ENCODE measurements at places on chromosomes 1 and 21.
A peak's percentile ranks its signal among the peaks of the same experiment; 100 is the strongest.

DNA sequence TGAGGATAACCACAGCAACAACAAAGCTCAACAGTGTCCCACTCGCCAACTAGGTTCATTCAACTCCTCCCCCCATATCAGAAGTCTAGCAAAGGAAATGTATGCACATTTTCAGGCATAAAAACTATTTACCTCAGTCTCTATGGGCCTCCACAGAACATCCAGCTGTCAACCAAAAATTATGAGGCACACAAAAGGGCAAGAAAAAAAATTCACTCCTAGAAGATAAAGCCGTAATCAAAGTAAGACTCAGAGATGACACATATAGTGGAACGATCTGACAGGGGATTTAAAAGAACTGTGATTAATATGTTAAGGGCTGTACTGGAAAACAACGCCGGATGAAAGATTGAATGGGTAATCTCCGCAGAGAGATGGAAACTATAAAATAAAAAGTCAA, 158.7 kb downstream of the NTPCR start:
- no peak for DNase-seq

DNA sequence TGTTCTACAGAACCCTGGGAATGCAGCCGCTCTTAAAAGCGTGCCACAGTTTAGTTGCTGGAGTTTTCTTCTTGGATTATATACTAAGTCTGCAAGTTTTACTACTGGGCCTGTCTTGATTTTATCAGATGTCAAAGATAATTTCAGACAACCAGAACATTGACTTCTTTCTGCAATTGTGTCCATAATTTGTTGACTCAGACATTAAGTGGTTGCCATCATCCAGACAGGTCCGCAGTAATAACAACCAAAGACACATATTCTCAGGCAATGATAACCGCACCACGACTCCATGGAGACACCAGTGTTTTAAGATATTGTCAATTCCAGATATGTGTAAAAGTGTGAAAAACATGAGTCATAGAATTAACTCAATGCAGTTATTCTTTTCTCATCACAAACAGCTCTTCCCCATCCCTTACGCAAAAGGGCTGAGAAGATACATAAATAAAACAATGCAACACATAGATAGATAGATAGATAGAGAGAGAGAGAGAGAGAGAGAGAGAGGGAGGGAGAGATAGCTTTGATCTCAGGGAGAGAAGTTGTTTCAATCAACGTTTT, 90.4 kb upstream of the FMN2 start:
- no peak for DNase-seq

DNA sequence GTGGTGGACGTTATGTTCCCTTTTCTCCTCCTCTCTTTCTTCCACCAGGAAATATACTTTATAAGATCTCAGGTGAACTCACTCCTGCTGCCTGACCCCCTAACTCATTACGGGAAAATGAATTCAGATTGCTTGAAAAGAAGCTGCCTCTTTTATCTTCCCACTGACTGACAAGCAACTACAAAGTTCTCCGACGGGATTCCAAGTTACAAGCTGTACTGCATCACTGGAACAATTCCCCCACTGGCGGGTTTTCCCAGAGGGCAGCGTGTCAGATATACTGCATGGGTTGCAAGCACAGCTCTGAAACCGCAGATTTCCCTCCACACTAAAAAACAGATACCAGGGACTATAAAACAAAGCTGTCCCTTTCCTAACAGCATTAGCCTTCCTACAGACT, 390.6 kb downstream of the KCTD3 start:
- DNase-seq = no peak

DNA sequence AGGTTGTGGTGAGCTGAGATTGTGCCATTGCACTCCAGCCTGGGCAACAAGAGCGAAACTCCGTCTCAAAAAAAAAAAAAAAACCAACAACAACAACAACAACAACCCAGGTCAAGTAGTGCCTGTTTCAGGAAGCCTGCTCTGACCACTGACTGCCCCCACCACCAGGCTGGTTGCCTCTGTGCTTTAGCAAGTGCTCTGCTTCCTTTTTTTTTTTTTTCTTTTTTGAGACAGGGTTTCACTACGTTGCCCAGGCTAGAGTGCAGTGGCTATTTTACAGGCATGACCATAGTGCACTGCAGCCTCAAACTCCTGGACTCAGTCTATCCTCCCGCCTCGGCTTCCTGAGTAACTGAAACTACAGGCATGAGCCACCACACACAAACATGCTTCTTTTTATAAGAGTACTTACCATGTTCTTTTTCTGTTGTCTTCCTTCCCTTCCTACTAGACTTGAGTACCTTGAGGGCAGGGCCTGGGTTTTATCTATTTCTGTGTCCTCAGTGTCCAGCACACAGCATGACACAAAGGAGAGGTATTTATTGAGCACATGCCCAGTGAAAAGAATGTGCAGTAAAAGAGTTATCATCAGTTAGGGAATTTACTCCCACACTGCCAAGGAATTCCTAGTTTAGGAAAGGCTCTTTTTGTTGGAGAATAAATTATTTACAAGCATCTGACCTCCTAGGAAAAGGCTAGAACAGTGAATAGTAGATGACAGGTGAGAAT, 9.9 kb upstream of the COA7 start:
- no peak for DNase-seq

DNA sequence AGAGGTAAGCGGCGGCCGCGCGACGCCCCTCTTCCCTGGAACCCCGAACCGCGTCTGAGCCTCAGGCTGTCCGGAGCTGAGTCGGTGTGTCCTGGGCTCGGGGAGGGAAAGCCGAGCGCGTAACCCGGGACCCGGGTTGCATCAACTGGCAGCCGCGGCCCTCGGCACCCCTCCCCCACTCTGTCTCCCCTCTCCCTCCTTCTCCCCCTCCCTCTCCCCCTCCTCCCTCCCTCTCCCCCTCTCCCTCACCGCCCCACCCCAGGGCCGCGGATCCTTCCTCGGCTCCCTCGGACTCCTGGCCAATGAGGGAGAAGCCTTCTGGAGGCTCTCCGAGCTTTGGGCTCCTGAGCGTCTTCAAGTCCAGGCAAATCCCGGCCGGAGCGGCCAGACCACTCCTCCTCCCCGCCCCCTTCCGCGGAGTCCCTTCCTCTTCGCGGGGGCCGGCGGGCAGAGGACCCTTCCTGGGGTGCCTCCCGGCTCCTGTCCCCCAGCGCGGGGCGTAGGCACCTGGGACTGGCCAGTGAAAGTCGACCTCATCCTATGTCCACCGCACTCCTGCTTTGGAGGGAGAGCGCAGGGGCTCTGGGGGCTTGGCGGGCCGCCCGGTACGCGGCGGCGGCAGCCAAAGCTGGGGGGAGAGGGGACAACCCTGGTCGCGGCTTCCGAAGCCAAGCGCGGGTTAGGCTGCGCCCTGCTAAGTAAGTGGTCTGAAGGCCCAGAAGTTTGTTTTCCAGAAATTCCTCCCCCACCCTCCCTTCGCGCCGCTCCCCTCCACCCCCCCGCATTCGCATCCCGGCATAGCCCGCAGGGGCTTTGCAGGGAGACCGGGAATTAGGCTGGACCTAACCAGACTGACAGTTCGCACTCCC, 850 bp downstream of the SESN2 start:
- no peak for DNase-seq

DNA sequence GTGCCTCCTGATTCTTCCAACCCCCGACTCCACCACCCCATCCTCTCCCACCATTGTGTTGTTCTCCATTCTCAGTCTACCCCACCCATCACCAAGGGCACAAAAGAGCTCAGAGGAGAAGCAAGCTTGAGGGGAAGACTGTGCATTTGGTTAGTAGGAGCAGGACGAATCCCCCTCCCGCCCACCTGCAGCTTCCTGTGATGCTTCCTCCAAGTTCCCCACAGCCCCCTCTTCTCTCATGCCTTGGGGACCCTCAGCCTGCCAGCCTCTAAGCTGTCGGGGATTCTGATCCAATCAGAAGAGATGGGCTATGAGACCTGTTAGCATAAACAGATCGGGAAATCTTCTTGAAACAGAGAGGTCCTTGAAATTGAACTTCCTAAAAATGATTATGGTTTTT, 22.2 kb upstream of the CAPZB start:
- DNase-seq = no peak

GRCh38 chr1:118896416-118896815, 91.7 kb downstream of the TBX15 start:
- DNase-seq = no peak

GRCh38 chr1:166176416-166176815, 9.6 kb upstream of the FAM78B start:
- DNase-seq = no peak

DNA sequence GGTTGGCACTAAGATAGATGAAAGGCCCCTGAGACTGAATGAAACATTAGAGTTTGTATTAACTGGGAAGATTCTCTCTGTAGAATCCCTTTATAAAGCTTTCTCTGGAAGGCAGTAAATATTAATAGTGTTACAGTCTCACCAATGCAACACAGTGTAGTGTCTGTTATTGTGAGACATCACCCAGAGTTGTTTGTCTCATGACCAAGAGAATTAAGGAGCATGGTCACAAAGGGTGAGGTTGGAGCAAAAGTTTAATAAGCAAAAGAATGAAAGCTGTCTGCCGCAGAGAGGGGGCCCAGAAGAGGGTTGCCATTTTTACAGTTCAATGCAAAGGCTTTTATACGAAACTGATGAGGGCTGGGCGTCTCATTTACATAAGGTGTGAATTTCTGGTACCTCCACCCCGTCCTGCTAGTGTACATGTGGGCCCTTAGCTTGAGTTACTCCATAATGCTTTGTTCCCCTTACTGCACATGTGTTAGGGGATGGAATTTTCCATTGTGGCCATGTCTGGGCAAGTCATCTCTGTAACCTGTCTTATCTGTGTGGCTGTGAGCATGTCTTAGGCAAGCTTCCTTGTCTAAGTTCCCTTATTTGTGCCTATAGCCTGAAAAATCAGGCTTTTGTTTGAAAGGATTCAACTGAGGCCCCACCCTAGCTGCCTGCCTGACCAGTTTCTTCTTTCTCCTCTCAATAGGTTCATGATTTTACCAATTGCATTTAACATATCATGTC, 184.1 kb downstream of the RASAL2 start:
- DNase-seq = peak; percentile 58

DNA sequence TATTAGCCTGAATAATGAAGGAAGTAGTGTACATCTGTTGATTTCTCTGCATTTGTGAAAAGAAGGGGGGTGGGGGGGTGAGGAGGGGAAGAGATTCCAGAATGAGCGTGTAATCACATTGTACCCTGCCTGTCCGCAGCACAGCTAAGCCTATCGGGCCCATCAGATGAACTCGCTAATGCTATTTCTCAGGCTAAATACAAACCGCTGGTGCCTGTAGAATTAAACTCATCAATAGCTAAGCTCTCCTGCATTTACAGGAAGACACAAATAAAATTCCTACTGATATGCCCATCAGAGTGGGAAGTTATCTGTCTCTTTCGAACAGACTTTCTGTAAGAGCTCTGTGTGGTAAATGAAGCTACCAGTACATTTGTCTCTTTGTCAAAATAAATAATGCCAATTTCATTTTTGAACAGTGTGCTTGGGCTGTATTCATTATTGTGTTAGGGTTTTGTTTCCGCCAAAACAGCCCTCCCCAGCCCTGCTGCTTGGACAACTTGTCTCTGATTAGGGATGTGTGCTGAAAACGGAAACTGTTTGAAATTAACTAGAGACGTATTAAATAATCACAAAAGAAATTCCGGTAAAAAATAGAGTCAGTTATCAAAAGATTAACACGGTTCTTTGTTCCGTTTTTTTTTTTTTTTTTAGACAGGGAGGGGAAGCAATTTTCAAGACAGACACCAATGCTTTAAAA, 305.4 kb downstream of the TTLL7 start:
- DNase-seq = no peak

GRCh38 chr1:63774617-63775417, 1.0 kb downstream of the ROR1 start:
- DNase-seq = no peak

- no peak for DNase-seq
Measured at GRCh38 chr1:75614399-75614756, 3.5 kb upstream of the SLC44A5 start.

GRCh38 chr1:38803647-38804046, 55.9 kb downstream of the RRAGC start:
- no peak for DNase-seq

GRCh38 chr1:70143048-70143659, 62.2 kb downstream of the LRRC40 start:
- no peak for DNase-seq

DNA sequence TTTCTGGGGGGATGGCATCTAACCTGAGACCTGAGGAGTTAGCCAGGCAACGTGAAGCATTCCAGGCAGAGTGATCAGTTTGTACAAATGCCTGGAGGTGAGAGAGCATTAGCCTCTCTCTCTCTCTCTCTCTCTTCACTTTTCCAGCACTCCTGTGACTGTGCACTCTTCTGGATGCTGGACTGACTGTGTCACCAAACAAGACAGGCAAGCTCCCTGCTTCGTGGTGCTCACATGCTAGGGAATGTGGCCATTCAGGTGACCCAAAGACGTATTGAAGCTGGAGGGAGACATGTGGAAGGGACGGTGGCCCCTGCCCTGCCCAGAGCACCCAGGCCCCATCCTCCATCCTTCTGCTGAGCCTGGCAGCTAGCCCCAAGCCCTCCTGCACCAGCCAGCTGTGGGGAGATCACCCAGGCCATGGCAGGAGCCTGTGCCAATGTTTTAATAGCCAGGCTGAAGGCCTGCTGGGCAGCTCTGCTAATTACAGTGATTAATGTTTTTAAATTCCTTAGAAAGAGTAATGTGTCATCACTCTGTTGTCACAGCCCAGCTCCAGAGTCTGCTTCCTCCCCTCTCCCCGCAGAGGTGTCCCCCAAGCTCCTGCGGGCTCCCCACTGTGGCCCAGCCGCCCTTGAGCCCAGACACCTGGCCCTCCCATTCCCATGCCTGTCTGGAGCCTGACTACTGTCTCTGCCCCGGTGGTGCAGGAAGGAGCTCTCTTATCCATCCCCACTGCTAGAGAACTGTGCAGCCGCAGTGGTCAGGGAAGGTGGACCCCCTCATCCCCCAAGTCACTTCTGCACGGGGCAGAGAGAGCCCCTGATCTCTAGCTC, 48.9 kb downstream of the UBIAD1 start:
- DNase-seq = no peak

DNA sequence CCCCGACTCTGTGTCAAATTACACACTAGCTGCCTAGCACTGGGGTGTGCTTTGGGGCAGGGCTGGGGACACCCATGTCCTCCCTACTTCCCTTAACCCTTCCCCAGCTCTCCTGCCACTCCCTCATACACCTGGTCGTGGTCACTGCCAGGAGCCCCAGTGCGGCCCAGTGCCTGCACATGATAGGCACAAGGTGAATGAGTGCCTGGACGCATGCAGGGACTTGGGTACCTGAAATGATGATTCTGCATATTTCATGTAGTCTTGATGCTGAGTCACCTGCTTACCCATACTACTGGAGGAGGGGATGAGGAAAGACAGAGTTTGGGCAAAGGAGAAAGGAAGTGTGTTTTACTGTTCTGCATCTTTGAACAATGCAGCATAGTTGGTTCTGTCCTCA, 1.5 kb upstream of the VANGL2 start:
- no peak for DNase-seq

DNA sequence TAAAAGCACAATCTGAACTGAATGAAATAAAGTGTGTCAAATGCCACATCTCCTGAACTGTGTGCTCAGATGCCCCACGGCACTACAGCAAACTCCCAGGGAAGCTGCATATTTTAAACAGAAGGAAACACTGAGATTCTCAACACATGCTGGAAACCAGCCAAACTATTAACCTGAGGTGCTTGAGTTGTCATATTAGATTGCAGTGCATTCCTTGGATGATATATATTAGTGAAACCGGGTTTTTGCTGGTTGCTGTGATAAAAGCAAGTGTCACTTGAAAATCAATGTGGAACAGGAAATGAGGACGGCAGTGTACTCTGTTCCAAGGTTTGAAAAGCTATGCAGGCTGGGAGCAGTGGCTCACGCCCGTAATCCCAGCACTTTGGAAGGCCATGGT, 8.7 kb downstream of the SYNJ1 start:
- DNase-seq = no peak

- DNase-seq = no peak
Measured at GRCh38 chr1:64302971-64303370, 99.5 kb downstream of the UBE2U start.
